Natural killer cell (primary cell): ENCODE measurements at places on chromosomes 7 and 10. TPM values are rescaled to one million over a fixed set of nuclear protein-coding genes. Genes with fewer than 3 reads are reported as not detected.
A peak's percentile ranks its signal among the peaks of the same experiment; 100 is the strongest.

- DNase-seq, result no peak
These were observed 107.4 kb downstream of the DYNC2I1 start for GRCh38 chr7:158963771-158964241.

DNA sequence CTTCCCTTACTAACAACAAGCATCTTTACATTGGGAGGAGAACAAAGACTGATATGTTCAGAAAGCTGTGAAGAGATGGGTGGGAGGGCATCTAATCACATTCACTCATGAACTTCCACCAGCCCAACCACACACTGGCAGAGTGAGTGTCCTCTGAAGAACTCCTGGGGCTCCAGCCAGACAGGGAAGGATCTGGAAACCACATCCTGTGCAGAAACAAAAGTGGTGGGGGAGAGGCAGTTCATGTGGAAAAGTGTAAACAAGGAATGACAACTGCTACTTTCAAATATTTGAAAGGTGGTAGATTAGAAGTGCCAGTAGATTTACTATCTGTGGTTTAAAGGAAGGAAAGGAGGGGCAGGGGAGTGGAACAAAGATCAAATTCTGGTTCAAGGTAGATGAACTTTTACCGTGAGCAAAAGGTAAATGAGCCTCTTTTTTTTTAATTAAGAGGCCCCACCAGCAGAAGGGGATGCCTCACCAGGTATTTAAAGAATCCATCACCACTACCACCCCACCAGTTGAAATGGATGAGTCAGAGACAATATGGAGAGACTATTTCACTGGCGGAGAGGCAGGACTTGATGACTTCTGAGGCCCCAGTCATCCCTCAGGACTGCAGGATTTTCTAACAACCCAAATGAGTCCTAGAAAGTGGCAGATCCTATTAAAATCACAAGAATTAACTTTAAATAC, 34.5 kb downstream of the GOT1 start:
- DNase-seq, result no peak

Gene ERVW-1
- total RNA-seq, result not detected

DNA sequence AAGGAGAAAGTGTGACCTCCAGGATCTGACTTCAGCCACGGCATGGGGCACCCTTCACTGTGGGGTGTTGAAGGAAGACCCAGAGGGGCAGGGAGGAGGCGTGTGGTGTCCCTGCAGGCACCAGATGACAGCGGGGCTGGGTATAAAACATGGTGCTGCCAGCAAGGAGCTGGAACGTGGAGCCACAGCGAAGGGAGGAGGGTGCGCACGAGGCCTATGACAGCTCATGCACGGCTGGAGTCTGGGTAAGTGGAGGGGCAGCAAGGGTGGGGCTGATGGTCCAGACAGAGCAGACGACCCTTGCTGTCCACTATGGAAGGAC, 27.8 kb upstream of the FOXL3 start:
- DNase-seq, result no peak

DNA sequence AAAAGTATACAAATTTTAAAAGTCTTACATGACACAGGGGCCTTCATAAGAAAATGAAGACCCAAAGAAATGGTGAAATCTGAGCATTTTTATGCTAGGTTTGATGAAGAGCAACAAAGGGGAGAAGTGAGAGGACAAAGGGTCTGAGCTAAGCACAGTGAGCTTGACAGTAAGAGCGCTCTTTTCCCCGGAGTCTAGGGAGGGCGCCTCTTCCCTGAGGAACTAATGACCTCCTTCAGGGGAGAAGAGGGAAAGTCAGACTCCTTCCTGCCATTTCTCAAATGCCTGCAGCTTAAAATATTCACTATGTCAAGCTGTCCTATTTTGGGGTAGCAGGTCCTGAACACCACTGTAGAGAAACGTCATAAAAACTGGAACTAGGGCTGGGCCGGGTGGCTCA, 18.1 kb upstream of the PAXIP1 start:
- no peak for DNase-seq

DNA sequence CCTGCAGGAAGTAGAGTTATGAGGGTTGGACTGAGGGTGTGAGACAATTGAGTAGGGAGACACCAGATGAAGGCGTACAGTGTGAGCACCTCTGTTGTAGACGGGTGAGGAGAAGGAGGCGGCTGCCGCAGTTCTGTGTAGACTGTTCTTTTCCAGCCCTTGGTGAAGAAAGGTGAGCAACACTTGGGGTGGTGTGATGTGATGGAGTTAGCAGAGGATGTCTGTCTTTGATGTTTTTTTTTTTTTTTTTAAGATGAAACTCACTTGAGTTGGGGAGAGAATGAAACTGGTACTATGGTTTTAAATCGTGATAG, 42.8 kb upstream of the RNF216 start:
- peak; percentile 82 for DNase-seq

GRCh38 chr10:80454513-80455460, 677 bp downstream of the TSPAN14 start:
- DNase-seq, result peak; percentile 54

GRCh38 chr7:12893292-12893691, 205.9 kb downstream of the ARL4A start:
- no peak for DNase-seq

Gene EGFR
- not detected for total RNA-seq

DNA sequence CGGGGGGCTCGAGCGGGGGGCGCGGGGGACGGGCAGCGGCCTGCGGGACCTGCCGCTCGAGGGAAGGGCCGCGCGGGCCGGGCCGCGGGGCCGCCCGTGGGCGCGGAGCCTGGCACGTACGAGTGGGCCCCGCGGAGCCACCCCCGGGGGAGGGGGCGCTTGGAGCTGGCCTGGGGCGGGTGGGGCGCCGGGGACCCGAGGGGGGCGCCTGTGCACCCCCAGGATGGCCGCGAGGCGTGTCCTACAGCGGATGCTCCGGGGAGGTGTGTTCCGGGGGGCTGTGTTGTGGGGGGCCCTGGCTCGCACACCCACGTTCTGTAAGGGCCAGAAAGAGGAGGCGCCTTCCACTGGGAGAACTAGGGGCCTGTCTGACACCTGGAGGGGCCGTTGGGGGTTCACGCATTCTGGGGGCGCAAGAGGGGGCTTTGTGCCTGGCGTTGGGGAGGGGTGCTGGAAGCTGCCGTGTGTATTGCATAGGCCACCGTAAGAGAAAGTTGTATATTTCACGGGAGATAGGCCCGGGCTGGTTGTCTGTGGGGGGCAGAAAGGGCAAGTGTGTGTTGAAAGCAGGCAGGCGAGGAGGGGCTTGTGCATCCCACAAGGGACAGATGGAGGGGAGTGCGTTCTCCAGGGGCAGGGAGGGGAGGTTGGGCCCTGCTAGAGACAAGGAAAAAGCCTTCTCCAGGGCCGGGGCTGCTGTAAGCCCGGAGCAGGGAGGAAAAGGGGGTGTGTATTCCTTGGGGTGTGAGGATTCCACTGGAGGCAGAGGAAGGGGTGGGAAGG, 663 bp downstream of the VPS37D start:
- peak; percentile 26 for DNase-seq

DNA sequence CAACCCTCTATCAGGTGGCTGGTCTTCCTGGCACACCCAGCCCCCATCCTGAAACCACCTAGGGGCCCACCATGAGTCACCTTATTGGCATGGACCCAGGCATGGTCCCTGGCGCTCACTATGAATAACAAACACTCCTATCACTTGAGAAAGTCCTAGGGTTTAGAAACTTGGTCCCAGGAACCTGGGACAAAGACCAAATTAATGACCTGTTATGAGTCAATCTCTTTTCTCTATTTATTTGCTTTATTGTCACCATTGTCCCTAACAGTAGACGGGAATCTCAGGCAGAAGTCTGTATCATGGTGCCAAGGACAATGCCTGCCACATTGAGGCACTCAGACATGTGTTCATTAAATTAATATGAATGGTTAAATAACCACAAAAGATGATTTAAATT, 599.6 kb upstream of the C7orf33 start:
- DNase-seq, result no peak

DNA sequence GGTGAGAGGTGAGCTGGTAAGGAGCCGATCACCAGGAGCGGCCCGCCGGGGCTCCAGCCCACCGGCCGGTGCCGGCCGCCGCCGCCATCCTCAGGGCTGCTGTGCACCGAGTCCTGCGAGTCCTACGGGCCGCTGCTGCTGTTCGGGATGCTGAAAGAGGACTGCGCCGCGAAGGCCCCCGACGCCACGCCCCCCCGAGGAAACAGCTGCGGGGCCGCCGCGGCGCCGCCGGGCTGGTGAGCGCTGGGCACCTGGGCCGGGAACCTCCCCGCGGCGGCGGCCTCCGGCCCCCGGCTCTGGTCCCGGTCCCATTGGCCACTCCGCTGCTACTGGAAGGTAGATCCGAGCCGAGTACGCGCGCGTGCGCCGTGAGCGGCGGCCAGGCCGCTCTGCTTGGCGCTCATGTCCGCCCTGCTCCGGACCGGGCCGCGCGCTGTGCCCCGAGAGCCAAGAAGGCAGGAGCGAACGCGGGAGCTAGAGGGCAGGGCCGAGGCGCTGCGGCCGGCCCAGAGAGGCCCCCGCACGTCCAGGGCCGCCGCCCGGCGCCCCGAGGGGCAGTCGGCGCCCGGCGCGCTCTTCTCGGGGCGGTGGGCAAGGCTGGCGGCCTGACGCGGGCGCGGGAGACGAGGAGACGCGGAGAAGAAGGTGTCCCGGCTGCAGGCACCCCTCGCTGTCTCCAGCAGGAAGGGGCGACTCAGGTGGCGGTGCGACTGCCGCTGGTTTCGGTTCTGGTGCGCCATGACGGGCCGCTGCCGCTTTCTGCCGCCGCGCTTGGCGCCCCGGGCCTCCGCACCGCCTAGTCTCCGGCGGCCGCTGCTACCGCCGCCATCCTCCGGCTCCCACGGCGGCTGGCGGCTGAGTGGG, 121.3 kb upstream of the WIPF3 start:
- peak; percentile 54 for DNase-seq

GRCh38 chr10:113284635-113285034, 268.2 kb upstream of the HABP2 start:
- DNase-seq, result no peak

Gene ASZ1
- not detected for total RNA-seq

Gene MINDY4
- total RNA-seq, result 1.7 TPM

Gene CCL26
- total RNA-seq, result not detected

Gene SKIDA1
- not detected for total RNA-seq

Gene ABCA13
- total RNA-seq, result 0.05 TPM

- DNase-seq, result no peak
These were observed 308.5 kb downstream of the EXOC4 start for GRCh38 chr7:133561396-133561795.

GRCh38 chr10:103429647-103430046, 22.5 kb downstream of the CALHM2 start:
- DNase-seq, result no peak

DNA sequence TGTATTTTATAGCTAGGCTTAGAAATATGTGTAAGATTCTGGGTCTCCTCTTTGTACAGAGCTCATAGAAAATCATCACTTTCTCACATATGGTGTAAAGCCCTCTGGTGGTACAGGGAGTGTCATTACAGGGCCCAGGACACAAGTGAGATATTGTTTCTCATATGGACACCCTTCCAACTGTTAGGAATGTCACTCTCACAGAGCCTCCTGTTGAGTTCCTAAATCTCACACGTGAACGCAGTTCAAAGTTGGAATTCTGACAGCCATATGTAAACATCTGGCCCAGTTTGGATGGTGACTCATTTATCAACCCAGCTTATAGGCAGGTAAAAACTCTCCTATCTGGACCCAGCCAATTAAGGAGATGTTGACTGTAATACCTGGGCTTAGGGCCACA, 35.4 kb upstream of the ZNF107 start:
- no peak for DNase-seq

- DNase-seq, result no peak
These were observed 4.4 kb downstream of the ZNF655 start for GRCh38 chr7:99562832-99563231.

GRCh38 chr10:96512524-96513304, 1.0 kb downstream of the TLL2 start:
- DNase-seq, result no peak

GRCh38 chr7:134465491-134465890, 6.6 kb upstream of the AKR1B1 start:
- no peak for DNase-seq

DNA sequence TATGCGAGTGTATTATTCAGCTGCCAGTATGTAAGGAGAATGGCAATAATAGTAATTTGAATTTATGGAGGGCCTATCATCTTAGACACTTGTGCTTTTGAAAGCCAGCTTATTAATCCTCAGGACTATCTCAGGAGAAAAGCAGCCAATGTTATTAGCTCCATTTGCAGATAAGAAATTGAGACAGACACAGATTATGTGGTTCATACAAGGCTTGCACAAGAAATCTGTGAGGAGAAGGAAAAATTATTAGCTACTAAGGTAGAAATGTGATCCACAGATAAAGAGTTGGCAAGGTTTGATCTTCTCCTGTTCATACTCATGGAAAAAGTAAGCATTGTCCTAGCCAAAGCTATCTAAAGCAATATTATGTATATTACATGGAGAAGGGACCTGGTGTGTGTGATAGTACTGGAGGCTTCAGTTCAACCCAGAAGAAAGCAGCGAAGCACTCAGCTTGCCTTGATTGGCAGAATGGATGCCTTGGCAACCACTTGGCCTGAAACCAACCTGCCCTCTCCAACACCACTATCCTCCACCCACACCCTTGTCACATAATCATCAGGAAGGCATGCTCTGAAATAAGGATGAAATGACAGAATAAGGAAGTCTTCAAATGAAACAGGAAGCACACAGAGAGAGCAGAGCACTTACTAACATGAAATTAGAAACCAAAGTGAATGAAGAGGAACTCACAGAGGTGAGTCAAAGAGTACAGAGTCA, 18.0 kb downstream of the MACC1 start:
- no peak for DNase-seq

GRCh38 chr7:13879994-13880686, 109.3 kb downstream of the ETV1 start:
- no peak for DNase-seq

GRCh38 chr7:18753972-18754610, 258.5 kb downstream of the HDAC9 start:
- DNase-seq, result no peak

Gene CFTR
- total RNA-seq, result not detected

- DNase-seq, result no peak
These were observed 51.0 kb upstream of the TRIM8 start for GRCh38 chr10:102593074-102593803.

DNA sequence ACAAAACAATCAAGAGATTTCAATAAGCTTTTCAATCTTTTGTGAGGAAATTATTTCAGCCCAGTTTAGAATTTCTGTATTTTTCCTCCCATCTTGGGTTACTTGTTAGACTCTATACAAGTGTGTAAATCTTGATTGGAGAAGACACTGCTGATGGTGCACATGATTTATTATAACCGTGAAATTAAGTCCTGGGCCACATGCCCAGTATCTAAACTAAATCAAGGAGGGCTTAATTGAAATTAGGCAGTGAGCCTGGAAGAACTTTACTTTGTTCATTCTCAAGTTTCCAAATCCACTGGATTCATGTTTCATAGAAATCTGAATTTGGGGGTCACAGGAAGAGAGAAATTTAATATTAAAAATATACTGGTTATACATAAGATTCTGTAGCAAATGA, 44.5 kb downstream of the CSTF2T start:
- DNase-seq, result no peak

Gene REEP3
- 10.2 TPM for total RNA-seq
